WTC11 (cell line): ENCODE measurements at places on chromosomes 4 and X. TPM values are rescaled to one million over a fixed set of nuclear protein-coding genes. Genes with fewer than 3 reads are reported as not detected.

The ABCE1 gene
- 91.8 to 114 TPM (median 97.9 TPM) in 3 replicates for total RNA-seq

The ZMAT1 gene
- 3.0 to 3.7 TPM (median 3.5 TPM) in 3 replicates for total RNA-seq

The SLC26A1 gene
- total RNA-seq: 0.14 to 0.85 TPM (median 0.25 TPM) in 3 replicates

The CT45A3 gene
- total RNA-seq: not detected in 3 replicates

The MAGEA4 gene
- 3.2 to 11.4 TPM (median 11.3 TPM) in 3 replicates for total RNA-seq

The FAM241A gene
- total RNA-seq: 0.22 to 0.23 TPM (median 0.23 TPM) in 3 replicates

The DCX gene
- 2.1 to 2.4 TPM (median 2.2 TPM) in 3 replicates for total RNA-seq

The ADGRG4 gene
- total RNA-seq: not detected in 3 replicates

The MAGEB6 gene
- total RNA-seq: not detected in 3 replicates

The EXOC1L gene
- not detected in 3 replicates for total RNA-seq

The VEGFD gene
- total RNA-seq: 0.16 TPM in 1 of 3 replicates, not detected in the others

The RAB40A gene
- total RNA-seq: 0.17 to 0.48 TPM (median 0.23 TPM) in 3 replicates

The NWD2 gene
- 0.05 to 0.07 TPM in 2 of 3 replicates, not detected in the other for total RNA-seq

The RHOXF1 gene
- total RNA-seq: not detected in 3 replicates

The ADGRA3 gene
- total RNA-seq: 40.5 to 48.3 TPM (median 47.9 TPM) in 3 replicates

The PTTG2 gene
- total RNA-seq: 0.35 TPM in 1 of 3 replicates, not detected in the others
